ENCODE measurements at places on chromosomes 12 and 14.

- no peak for DNase-seq
Measured at GRCh38 chr12:119687406-119687805, 19.5 kb downstream of the PRKAB1 start.

DNA sequence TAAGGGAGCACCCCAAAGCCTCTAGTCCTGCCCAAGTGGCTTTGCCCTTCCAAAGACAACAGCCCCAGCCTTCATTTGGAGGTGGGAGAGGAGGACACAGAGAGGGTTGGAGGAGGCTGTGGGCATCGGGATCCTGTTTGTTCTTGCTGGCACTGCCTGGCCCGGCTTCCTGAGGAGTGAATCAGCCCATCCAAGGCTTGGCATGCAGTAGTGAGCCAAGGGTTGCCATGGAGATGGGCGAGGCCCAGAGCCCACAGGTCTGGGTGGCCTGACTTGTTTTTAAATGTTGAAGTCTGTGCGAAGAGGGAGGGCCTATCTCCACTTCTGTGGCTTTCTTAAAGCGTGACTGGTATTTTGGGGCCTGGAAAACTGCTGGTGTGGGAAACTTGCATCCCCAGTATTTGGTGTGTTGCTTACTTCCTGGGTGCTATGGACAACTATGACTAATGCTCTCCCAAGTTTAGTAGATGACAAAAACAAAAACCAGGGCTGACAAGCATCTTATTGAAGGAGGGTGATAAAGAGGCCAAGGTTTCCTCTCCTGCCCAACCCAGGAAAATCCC, 15.8 kb downstream of the CD9 start:
- DNase-seq = peak; percentile 98

GRCh38 chr14:56064513-56064912, 53.7 kb upstream of the PELI2 start:
- DNase-seq = no peak

- no peak for DNase-seq
Measured at GRCh38 chr14:56648508-56649301, 69.1 kb downstream of the TMEM260 start.

DNA sequence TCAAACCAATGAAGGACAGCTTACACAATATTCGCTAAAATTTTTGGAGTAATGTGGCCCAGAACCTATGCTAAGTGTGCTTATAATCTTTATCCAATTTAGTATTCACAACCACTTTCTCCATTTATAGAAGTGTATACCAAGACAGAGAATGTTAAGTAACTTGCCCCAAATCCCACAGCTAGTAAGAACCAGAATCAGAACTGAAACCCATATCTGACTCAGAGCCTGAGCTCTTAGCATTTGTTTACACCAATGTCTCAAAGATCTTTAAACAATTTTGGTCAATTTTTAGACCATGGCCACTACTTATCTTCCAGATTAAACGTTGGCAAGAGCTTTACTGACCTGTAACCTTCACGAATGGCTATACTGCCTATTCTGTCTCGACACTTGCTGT, 53.0 kb downstream of the PAPLN start:
- no peak for DNase-seq

- DNase-seq = no peak
Measured at GRCh38 chr12:124480469-124481256, 86.7 kb downstream of the NCOR2 start.

DNA sequence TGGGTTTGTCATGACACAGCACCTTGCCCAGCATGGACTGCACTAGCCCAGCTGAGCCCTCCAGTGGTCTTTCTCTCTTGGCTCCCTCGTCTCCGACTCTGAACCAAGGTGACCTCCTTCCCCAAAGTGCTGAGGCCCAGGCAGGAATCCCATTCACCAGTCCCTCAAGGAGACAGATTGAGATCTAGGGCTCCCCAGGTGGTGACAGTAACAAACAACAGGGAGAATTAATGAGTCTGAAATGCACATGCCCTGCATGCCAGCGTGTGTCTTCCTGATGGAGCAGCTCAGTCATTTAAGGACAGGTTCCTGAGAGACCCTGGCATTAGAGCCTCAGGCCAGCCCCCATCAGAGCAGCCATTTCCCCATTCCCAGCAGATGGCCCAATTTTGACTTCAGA, 51.4 kb upstream of the OAS1 start:
- no peak for DNase-seq

- no peak for DNase-seq
Measured at GRCh38 chr12:24201258-24201970, 251.9 kb upstream of the SOX5 start.

DNA sequence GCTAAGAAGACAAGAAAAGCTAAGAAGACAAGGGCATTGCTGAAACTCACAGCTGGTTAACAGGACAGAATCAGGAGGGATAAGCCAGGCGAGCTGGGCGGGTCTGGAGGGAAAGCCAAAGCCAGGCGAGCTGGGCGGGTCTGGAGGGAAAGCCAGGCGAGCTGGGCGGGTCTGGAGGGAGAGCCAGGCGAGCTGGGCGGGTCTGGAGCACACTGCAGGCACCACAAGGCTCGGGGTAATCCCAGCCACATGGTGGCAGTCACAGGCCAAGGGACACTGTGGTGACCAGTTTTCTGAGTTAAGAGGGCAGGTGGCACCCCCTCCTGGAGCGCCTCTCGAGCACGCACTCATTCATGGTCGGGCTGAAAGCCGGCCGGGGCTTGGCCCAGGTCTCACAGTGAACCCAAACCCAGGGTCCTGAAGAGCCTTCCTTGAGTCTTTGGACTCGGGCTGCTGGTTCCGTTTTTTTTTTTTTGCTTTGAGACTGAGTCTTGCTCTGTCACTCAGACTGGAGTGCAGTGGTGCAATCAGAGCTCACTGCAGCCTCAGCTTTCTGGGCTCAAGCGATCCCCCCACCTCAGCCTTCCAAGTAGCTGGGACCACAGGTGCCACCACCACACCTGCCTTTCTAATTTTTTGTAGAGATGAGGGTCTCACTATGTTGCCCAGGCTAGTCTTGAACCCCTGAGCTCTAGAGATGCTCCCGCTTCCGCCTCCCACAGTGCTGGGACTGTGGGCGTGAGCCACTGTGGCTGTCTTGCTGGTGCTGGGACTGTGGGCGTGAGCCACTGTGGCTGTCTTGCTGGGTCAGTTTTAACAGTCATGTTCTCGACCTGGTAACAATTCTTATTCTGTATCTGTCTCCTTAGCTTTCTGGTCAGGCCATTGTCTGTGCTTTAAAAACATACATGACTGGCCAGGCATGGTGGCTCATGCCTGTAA, 40.2 kb downstream of the HSP90AA1 start:
- DNase-seq = peak; percentile 52

- DNase-seq = no peak
Measured at GRCh38 chr12:7542046-7542445, 38.5 kb upstream of the CD163 start.

GRCh38 chr12:55847603-55848291, 5.0 kb upstream of the MMP19 start:
- DNase-seq = peak; percentile 98

DNA sequence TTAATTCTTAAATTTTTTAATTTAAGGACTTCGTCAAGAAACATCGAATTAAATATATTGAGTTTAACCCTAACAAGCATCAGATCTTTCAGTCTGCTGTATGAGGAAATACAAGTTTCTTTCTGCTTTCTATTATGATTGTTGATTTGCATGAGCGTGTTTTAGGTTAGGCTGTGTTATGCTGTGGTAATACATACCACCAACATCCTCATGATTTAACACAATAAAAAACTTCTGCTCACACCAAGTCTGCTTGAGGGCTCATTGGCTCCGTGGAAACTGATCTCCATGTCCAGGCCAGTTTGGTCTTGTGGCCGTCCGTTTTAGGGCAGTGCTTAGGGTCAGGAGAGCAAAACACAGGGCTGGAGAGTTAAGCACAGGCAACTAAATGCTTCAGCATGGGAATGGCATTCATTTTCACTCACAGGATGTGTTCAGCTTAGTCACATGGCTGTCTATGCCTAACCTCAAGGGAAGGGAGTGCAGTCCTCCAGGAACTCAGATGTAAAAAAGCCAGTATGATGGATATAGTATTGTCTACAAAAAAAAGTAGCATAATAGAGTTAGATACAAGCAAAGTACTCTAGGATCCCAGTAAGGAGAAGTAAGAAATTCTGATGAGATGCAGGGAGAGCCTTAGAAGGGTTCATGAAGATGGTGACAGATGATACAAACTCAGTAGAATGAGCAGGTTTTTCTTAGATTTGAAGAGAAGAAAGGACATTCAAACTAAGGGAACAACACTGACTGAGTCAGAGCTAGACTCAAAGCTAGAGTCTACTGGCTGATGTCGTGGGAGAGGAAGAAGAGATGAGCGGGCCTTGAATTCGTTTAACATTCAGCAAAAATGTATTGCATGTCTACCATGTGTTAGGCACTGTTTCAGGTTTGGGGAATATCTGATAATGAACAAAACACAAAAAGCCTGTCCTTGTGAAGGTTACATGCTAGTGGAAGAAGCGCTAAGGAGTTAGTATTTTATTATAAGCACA, 16.3 kb downstream of the MARK3 start:
- DNase-seq = no peak

- DNase-seq = no peak
Measured at GRCh38 chr12:104701756-104702155, 245.0 kb downstream of the CHST11 start.

GRCh38 chr14:53022593-53022992, 71.7 kb upstream of the FERMT2 start:
- DNase-seq = peak; percentile 86

- DNase-seq = no peak
Measured at GRCh38 chr12:122087431-122088178, 9.0 kb downstream of the MLXIP start.

Measured in GM04503 (cell line).